Epithelial cell of proximal tubule (primary cell): ENCODE measurements at places on chromosomes 4 and X.

DNA sequence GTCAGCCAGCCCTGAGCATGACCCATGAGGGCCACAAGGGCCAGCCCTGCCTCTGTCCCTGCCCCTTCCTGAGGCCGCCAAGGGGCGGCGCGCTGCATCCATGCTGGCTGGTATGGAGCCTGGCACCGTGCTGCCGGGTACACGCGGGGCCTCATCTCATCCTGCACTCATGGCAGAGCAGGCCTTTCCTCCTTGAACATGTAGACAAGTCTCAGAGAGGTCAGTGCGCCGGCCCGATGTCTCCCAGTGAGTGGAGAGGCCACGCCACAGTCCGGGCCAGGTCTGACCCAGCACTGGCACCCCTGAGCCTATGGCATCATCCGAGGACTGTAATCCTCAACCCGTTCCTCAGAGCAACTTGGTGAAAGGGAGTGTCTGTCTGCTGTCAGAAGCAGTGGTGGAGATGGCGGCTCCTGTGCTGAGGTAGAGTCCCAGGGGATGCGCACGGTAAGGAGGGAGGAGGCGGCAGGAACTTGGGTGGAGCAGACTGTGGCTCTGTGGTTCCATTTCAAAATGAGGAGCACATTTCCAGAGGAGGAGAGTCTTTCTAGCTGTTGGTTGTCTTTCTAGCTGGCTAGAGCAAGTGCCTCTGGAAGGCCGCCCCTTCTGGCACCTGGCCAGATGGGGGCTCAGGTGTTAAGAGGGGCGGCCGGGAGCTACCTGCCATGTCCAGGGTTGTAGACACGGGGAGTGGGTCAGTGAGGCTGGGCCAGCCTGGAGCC, 32.8 kb downstream of the TRMT44 start:
- DNase-seq: no peak

DNA sequence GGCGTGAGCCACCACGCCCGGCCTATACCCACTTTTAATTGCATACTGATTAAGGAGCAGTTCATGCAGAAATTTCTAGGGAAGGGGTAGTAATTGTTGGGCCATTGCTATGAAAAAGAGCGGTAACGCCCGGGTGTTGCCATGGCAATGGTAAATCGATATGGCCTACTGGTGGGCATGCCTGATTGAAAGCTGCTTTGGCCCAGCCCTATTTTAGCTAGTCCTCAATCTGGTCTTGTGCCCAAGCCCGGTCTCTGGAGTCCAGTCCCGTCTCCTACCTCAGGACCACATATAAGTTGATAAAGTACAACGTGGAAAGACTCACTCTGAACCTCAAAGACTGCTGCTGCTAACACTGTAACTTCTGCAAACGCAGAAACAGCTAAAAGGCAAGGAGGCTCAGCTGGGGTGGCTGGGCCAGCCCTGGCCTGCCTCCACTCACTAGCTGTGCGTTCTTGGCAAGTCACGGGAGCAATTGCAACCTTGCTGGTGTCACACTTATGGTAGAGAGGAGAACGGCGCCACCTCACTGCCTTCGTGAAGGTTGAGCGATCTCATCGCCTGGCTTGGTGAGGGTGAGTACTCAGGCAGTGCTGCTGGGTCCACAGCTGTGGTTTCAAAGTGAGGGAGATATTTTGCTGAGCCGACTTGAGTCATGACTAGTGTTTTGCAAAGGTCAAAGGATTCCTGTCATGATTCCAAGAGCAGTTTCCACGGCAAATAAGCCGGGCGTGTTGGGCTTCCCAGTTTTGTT, 57.0 kb upstream of the GRPEL1 start:
- DNase-seq: peak; percentile 90

GRCh38 chr4:100189820-100190642, at the start of gene DDIT4L:
TSS of gene DDIT4L (minus strand) at chr4:100190468. CDS start at chr4:100189983, 485 bp downstream.
- no peak for DNase-seq

DNA sequence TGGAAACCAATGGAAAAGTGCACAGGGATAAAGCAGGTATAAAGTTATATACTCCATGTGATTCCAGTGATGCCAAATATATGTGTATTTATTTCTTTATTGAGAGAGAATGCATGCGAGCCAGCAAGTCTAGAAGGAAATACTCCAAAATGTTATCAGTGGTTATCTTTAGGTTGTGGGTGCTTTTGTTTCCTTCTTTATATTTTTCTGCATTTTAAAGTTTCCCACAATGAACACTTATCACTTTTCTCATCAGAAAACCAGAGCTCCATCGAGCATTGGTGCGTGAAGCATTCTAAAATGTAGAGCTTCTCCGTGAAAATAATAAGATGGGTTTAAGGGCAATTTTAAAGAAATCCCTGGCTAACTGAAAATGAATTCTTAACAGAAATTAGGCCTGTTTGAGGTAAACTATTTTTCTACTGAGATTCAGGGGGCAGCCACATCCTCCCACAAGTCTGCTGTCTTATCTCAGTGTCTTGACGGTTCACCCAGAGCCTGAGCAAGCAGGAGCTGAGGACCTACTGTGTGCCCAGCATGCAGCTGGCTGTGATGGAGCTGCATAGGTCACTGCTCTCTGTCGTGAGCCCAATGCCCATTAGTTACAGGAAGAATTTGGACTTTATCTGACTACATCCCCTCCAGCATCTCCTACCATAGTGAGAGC, 18.7 kb upstream of the CD40LG start:
- DNase-seq: no peak

- no peak for DNase-seq
These were observed 26.5 kb downstream of the HCCS start for GRCh38 chrX:11137543-11138139.

GRCh38 chr4:76055016-76055415, 19.1 kb upstream of the CXCL11 start:
- no peak for DNase-seq

DNA sequence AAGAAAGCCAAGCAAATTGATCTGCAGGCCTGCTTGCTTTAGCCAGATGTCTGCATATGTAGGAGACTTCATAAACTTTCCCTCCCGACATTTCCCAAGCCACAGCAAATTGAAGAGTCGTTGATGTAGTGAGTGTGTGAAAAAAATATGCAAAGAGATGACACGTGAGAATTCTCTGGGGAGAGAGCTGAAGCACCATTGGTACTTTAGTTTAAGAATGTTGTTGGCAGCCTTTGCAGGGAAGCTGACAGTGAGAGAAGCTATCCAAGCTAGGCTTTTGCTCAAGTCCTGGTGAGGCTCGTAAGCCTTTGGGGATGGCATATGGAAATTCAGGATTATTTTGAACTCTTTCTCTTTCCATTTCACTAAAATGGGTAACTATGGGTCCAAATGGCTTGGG, 87.5 kb downstream of the GLRA2 start:
- DNase-seq: no peak

DNA sequence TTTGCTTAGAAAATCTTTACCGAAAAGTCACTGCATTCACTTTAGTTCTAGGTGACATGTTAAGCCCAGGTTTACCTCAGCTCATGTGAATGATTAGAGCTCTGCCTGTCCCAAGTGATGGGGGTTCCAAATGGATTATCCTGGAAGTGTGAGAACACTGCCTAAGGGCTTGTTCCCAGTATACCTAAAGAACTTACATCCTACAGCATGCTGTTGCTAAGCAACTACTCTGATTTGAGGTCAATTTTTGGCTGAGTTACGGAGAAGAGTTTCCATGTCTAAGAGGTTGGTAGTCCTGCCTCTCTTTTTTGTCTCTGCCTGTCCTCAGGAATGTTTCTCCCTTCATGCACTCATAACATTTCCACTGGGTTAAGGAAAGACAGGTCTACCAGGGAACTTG, 67.6 kb upstream of the UGT2B15 start:
- no peak for DNase-seq

DNA sequence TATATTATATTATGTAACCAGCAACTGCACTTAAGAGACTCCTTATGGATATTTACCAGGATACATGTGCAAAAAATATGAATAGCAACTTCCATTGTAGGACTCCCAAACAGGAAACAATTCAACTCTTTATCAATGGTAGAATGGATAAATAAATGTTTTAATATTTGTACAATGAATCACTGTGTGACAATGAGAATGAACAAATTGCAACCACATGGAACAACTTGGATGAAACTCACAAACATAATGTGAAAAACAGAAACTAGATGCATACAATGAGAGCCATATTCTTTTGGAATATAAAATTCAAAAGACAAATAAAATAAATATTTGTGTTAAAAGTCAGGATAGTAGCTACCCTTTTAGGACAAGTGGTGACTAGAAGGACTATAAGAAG, 1015.7 kb downstream of the TECRL start:
- no peak for DNase-seq

- no peak for DNase-seq
These were observed 437.9 kb downstream of the AFF2 start for GRCh38 chrX:148938348-148938747.

GRCh38 chr4:41281038-41281634, 24.4 kb downstream of the UCHL1 start:
- DNase-seq: peak; percentile 43

GRCh38 chr4:1932736-1933135, 61.5 kb downstream of the NSD2 start:
- DNase-seq: no peak

DNA sequence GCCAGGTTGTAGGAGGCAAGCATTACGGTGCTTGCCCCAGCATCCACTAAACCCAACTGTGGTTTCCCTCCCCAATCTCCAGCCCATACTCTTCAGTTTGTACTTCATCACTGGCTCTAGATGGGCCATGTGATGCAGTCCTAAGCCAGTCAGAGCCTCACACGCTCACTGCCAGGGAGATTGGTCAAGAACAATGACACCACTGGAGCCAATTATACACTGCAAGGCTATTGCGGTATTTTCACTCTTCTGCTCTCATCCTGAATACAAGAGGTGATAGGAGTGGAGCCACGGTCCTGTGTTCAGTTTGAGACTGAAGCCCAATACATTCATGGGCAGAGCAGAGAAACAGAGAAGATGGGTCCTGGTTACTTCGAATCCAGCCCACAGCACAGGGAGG, 58.4 kb downstream of the SEPSECS start:
- DNase-seq: no peak

DNA sequence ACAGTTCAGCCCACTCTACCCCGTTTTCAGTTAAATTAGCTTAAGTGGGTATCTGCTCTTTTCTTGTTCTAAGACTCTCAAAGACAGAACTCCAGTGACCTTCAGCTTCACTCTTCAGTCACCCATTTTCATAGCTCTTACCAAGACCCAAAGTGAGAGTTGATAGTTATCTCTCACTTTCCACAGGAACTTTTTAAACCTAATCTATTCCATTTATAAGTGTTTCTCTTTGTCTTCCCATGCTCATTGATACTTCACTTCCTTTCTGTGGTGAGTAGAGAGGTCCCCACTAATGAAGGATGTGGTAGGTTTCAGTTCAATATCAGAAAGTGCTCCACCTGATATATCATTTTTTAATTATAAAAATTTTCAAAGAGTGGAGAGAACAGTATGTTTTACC, 33.4 kb downstream of the COX18 start:
- no peak for DNase-seq

DNA sequence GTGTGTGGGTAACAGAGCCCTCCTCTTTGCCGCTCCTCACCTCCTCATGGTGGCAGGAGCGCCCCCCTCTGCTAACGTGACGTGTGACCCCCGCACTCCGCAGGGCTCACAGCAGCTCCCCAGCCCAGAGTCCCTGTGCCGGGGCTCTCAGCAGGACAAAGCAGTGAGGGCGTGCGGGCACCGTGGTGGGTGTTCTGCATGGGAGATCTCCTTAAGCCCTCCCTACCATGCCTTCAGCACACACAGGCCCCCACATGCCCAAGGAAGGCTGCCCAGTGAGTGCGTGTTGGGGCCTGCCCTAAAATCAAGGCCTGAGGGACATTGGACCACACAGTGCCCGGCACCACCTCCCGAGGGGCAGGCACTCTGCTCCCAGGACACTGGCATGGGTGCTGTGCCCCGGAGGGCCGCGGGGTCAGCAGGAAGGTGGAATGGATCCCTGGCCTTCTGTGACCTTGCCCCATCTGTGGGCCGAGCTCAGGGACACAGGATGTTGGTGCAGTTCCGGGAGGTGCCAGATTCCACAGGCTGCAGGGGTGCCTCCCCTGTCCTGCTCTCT, 10.1 kb downstream of the PSAPL1 start:
- DNase-seq: no peak

DNA sequence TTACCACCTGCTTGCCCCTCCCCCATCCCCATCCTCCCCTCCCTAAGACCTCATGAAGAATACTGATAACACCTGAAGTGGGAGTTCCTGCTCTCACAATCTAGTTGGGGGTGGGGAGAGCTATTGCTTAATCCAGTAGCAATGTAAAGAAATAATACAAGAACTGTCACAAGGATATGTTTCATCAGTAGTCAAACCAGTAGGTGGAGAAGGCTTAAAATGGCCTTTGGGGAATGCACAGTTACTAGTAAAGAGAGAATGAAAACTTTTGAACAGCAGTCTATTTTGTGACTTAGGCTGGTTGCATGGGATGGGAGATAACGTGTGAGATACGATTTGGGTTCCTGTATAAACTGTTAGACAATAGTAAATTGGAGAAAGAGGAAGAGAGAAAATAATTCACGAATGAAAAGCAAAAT, 6.0 kb downstream of the GALNT7 start:
- no peak for DNase-seq

GRCh38 chr4:48008021-48008596, 8.4 kb downstream of the CNGA1 start:
- no peak for DNase-seq

GRCh38 chr4:102629673-102630072, 128.5 kb downstream of the NFKB1 start:
- DNase-seq: no peak

- DNase-seq: no peak
These were observed 123.0 kb upstream of the AP1S2 start for GRCh38 chrX:15977644-15978043.

GRCh38 chr4:42643685-42644084, 13.2 kb downstream of the ATP8A1 start:
- no peak for DNase-seq

- no peak for DNase-seq
These were observed 27.3 kb downstream of the PRDX4 start for GRCh38 chrX:23694606-23695005.

GRCh38 chrX:51151734-51152133, 180.9 kb upstream of the NUDT10 start:
- DNase-seq: no peak

DNA sequence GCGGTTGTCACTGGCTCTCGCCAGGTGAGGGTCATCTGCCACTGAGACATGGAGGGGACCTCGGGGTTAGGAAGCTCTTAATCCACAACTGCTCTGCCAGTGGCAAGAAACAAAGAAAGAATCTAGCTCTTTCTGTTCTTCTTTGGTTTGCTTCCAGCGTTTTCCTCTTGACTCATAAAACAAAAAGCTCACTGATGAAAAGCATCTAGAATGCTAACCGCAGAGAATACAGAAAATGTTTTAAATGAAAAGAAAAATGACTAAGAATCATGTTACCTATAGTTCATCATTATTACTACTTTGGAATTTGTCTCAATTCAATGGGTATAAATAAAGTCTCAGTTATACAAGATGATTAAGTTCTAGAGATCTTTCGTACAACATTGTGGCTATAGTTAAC, 274.8 kb upstream of the TENM3 start:
- DNase-seq: no peak
